ENCODE measurements at places on chromosomes 3 and 15. TPM values are rescaled to one million over a fixed set of nuclear protein-coding genes. Genes with fewer than 3 reads are reported as not detected.

The RBMS3 gene
- 24.9 TPM for total RNA-seq

The CCDC39 gene
- total RNA-seq: 0.06 TPM

The SAMMSON gene
- not detected for total RNA-seq

The ZBTB11 gene
- total RNA-seq: 30.5 TPM

The PBRM1 gene
- total RNA-seq: 96.2 TPM

The SLC7A14 gene
- total RNA-seq: 1.3 TPM

The XPC gene
- total RNA-seq: 60.5 TPM

The FBXW12 gene
- total RNA-seq: not detected

The CD86 gene
- total RNA-seq: not detected

The CHRNA7 gene
- 1.1 TPM for total RNA-seq

The PODXL2 gene
- total RNA-seq: 5.3 TPM

The KNL1 gene
- 16.5 TPM for total RNA-seq

The GMPS gene
- total RNA-seq: 10.0 TPM

The ZPLD1 gene
- not detected for total RNA-seq

The MYLK gene
- total RNA-seq: 127 TPM

The HIGD2B gene
- not detected for total RNA-seq

The EPHB1 gene
- 14.5 TPM for total RNA-seq

The AHSG gene
- total RNA-seq: not detected

The TTLL13 gene
- 0.06 TPM for total RNA-seq

The ACSBG1 gene
- not detected for total RNA-seq

The CLDN1 gene
- 0.16 TPM for total RNA-seq

The LRTM1 gene
- total RNA-seq: not detected

The ITPKA gene
- 0.16 TPM for total RNA-seq

The CFAP161 gene
- 0.19 TPM for total RNA-seq

The SH2D7 gene
- total RNA-seq: not detected

The ARL8B gene
- 32.2 TPM for total RNA-seq

The GOLGA6C gene
- total RNA-seq: not detected

The SI gene
- total RNA-seq: not detected

The GOLGA8J gene
- total RNA-seq: 0.13 TPM

The AGTR1 gene
- not detected for total RNA-seq

The TERC gene
- 16.6 TPM for total RNA-seq

The CA12 gene
- 0.32 TPM for total RNA-seq

The MST1R gene
- 1.0 TPM for total RNA-seq

The TOPAZ1 gene
- not detected for total RNA-seq

The GOLGA8R gene
- 1.3 TPM for total RNA-seq

The ZNF385D gene
- 3.2 TPM for total RNA-seq

The MOBP gene
- under 0.01 TPM for total RNA-seq

The FBXL22 gene
- total RNA-seq: 0.16 TPM

The GRK7 gene
- total RNA-seq: under 0.01 TPM

The TMC3 gene
- total RNA-seq: not detected

The SCAMP5 gene
- total RNA-seq: 5.9 TPM

The CCR3 gene
- total RNA-seq: not detected

The C3orf49 gene
- not detected for total RNA-seq

The CHRNA3 gene
- not detected for total RNA-seq

The CAV3 gene
- total RNA-seq: not detected

Data from bladder microvascular endothelial cell (primary cell).